ENCODE measurements at places on chromosomes 16 and 17.

GRCh38 chr17:72747501-72747900, 345.0 kb downstream of the SLC39A11 start:
- no peak for DNase-seq

- no peak for DNase-seq
Observed at GRCh38 chr17:33012522-33013033, 20.9 kb downstream of the SPACA3 start.

GRCh38 chr17:80839511-80839941, 152.1 kb upstream of the CHMP6 start:
- DNase-seq, result no peak

- no peak for DNase-seq
Observed at GRCh38 chr17:83173914-83174361, 94.5 kb downstream of the METRNL start.

GRCh38 chr16:50309527-50310307, 43.4 kb downstream of the ADCY7 start:
- DNase-seq, result no peak

- no peak for DNase-seq
Observed at GRCh38 chr17:40419559-40420331, 2.0 kb upstream of the TOP2A start.
